Activated CD8-positive, alpha-beta memory T cell treated with anti-CD3 and anti-CD28 coated beads, Interleukin-2, amount 10 ng/mL, durations not matched to agents 7 days and 5 days (primary cell): ENCODE measurements at places on chromosomes 1 and 21.

GRCh38 chr1:13661539-13661938 is 38.4 kb upstream of the PRDM2 start:
- no peak for DNase-seq

DNA sequence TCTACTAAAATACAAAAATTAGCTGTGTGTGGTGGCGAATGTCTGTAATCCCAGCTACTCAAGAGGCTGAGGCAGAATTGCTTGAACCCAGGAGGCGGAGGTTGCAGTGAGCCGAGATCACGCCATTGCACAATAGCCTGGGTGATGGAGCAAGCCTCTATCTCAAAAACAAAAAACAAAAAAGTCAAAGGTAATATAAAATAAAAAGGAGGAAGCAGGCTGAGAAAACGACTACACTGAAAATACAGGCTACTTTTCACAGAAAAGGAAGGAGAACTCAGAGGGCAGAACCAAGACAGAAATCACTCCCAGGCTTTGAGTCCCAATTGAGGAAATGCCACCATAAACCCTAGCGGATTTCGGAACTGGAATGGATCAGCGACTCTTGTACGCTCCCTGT is 5.9 kb upstream of the A3GALT2 start:
- DNase-seq: no peak

GRCh38 chr1:228006034-228006785 is 588 bp upstream of the WNT3A start:
- DNase-seq: peak; percentile 35

DNA sequence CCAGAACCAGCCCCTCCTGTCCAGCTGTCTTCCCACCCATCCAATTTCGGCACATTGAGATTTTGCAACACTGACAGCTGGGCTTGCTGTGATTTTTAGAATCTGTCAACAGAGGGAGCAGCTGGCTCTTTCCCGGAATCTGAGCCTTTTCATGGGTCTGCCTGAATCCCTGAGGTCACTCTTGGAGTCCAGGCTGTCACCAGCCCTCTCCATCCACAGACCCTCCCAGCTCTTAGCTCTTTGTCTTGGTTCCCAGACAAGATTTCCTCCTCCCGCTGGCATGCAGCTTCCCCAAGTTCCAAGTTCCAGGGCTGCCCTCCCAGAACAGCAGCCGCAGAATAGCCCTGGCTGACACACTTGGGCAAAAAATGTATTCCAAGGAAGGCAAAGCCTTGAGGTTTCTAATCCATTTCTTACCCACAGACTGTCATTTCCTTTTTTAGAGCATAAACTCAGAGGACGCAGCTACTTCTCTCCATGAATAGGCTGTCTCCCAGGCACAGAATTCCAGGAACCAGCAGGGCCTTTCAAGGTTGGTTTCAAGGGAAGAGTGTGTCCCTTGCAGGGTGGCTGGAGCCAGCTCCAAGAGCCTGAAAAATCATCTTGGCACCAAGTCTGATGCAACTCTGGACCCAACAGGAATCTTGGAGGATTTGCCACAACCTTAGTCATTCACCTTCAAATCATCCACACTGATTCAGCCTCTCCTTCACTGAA is 7.1 kb upstream of the TMEM61 start:
- no peak for DNase-seq

DNA sequence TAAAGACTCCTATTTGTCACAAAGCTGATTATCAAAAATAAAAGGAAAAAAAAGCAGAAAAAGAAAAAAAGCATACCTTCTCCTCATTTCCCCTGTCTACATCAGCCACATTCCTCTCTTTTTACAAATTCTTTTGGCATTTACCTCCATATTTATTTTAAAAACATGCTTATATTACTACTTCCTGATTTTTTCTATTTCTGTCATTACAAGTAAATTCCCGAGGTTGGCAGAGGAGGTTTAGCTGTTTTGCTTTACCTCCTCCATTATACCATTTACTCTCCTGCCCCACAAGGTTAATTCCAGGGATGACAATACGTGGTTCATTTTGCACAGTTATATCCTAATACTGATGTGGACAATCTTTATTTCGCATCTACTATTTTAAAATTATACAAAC is 26.3 kb upstream of the CD34 start:
- no peak for DNase-seq

DNA sequence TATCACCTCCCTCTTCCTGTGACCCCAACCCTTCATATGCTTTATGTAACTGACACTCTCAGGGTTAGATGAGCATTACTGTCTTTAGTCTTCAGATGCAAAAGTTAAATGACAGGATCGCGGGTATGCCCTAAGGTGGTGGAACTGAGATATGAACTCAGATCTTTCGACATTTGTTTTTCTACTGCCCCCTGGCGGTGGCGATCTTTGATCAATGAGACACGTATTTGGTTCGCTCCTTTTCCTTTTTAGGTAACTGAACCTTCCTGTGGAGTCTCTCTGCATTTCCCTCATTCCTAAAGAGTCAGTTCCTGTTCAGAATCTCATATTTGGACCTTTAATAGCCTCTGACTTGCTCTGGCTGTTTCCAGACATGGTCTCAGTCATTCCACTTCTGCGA is 47.8 kb upstream of the ZP4 start:
- no peak for DNase-seq

DNA sequence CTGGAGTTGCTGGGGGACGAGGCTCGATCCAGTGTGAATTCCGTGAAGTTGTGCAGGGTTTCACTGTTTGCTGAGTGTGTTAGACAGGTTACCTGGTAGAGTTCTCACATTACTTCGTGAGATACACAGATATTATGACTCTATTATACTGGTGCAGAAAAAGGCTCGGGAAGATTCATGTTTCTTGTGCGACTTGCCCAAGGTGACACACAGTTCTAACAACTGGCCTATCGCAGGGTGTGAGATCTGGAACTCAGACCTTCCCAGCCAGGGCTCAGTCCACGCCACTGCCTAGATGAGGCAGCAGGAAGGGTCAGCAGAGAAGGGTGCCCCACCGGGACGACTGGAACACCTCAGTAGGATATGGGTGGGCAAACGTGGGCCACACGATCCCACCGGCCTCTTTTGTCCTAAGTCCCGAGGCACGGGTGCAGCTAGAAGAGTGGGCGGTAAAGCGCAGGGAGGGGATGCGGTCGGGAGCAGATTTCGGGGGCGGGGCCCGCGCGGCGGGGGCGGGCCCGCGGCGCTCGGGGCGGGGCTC is 296 bp upstream of the RNPEP start:
- DNase-seq: peak; percentile 75

DNA sequence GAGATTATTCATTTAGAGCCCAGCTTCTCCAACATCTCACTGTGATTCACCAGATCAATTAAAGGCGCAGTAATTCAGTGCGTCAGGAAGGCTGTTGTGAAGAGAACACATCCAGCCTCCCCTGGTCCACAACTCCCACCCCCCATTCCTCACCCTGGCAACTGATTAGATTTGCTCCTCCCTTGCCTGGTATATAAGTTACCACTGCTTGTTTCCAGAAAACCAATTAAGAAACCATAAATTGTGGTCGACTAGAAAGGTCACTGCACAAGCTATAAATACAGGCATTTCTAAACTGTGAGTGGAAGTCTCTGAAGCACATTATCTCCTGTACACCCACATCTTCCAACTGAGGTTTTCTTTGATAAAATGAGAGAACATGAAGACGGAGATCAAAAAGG is 41.9 kb downstream of the FAM163A start:
- DNase-seq: no peak

GRCh38 chr1:115182012-115182715 is 92.9 kb upstream of the TSPAN2 start:
- DNase-seq: no peak

GRCh38 chr1:45008076-45008475 is 3.0 kb downstream of the HECTD3 start:
- no peak for DNase-seq

- peak; percentile 54 for DNase-seq
Measured at GRCh38 chr1:9400425-9401079, 107.9 kb downstream of the SPSB1 start.

DNA sequence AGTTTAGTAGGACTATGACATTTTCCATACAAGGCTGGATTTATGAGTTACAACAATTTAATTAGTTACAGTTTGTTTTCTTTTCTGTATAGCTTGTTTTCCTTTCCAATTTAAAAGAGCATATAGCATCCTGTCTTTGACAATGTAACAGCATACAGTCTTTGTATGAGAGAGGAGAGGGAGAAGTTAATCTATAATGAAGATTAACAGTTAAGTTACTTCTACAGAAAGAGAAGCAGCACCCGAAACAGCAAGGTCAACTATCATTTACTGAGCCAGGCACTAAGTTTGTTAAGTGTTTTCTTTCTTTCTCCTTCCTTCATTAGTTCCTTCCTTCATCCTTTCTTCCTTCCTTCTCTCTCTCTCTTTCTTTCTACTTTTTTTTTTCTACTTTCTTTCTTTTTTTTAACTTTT is 52.3 kb upstream of the RAB4A start:
- DNase-seq: no peak

- no peak for DNase-seq
Measured at GRCh38 chr21:38205940-38206339, 50.9 kb upstream of the KCNJ15 start.
